Iris pigment epithelial cell (primary cell): ENCODE measurements at places on chromosomes 7 and 10.

- DNase-seq = no peak
Observed at GRCh38 chr7:1529383-1530116, 952 bp upstream of the MAFK start.

DNA sequence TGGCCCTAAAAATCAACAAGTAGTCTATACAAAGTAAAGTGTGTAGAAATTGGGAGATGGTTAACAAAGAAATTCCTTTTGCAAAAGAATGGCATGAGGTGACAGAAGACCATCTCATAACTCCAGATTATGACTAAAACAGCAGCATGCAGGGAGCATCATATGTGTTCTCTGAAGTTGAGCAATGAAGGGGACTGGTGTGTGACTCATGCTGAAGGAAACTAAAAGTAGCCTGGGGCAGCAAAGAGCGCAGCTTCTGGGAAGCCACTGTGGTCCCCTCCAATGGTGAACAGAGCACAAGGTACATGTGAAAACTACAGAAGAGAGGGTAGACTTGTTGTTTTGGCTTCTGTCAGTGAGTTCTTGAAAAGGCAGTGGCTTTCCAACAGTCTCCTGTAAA lies 133.4 kb downstream of the MACC1 start:
- peak; percentile 31 for DNase-seq

GRCh38 chr7:151768805-151769187 lies 108.1 kb downstream of the PRKAG2 start:
- DNase-seq = no peak

GRCh38 chr10:11517150-11517549 lies 94.3 kb downstream of the USP6NL start:
- DNase-seq = no peak

DNA sequence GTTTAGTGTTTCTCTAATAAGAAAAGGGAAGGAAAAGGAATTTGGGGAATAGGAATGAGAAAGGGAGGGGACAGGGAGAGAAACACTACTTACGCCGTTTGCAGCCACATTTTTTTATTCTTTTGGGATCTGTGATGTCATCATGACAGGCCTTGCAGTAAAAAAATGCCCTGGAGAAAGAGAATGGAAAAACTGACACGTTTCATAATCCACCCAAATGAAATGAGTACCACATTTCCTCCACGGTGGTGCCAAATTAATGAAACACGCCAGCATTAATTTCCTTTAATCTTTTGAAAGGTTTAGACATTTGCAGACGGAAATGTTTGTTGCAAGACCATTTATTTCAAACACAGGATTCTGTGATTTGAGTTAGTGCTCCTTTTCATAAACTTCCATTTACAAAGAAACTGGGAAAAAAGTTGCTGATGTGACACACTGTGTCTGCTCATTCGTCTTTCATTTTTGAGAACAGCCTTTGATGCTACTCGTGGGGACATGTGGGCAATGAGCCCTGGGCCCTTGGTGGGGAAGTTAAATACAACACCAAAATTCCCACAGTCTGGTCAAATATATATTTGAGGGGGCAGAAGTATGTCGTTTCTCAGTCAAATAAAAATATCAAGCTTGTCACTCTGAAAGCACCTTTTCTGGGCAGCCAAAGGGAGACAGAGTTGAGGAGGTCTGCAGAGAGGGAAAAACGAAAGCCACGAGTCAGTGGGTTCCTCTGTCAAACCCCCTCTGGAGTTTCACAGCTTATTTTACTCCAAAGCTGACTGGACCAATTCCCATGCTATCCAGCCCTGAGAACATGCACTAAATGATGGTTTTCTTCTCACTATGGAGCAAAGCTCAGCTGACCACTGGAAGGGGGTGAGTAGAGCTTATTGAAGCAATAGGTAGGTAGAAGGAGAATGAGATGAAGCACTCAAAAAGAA lies 625.5 kb downstream of the KCNMA1 start:
- no peak for DNase-seq

DNA sequence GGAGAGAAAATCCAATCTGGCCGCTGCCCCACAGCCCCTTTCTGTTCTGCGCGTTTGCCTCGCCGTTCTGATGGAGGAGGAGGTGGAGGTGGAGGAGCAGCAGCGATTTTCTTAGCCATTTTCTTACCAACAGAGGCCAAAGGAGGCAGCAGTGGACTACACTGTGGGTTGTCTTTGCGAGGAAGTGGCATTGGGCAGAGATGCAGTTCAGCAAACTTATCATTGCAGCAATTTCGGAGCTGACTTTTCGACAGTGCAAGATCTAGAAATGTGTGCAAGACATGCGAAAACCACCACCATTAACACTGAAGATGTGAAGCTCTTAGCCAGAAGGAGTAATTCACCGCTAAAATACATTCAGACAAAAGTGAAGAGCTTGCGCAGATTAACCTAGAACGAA lies 1.9 kb upstream of the ARL4A start:
- DNase-seq = peak; percentile 45

- DNase-seq = no peak
Observed at GRCh38 chr7:116951366-116952292, 1.7 kb upstream of the ST7 start.

GRCh38 chr10:53955091-53955490 lies 845.9 kb downstream of the PCDH15 start:
- DNase-seq = no peak

DNA sequence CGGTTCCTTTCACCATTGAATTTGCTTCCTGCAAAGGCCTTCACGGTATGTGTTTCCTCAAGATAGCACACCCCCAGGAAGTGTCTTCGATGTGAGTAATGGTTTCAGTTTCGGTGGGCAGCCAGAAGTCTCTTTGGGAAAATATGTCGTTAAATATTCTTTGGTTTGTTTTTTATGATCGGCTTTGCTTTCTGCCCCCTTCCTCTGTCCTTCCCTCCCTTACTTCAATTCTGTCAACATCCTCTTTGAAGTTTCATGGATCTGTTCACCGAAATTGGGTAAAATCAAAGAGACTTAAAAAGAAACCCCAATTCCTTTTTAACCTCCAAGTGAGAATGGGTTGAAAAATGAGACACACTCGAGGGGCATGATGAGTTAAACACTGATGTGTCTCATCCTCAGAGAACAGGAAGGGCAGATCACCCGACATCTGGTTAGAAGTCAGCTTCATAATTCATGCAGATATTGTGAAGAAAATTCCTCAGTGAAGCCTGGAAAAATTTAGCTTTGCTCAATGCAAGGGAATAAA lies 170.8 kb upstream of the HABP2 start:
- DNase-seq = peak; percentile 90

GRCh38 chr7:123633553-123633952 lies 22.1 kb upstream of the LMOD2 start:
- DNase-seq = peak; percentile 80

DNA sequence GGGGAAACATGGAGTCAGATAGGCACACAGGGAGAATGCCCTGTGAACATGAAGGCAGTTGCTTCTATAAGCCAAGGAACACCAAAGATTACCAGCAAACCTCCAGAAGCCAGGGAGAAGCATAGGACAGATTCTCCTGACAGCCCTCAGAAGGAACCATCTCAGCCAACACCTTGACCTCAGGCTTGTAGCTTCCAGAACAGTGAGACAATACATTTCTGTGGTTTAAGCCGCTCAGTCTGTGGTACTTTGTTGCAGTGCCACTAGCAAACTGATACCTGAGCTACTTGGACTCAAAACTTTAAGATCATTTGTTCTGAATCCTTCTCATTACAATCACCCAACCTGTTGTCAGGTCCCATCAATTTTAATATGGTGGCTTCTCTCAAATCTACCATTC lies 31.2 kb downstream of the ABLIM1 start:
- peak; percentile 32 for DNase-seq

GRCh38 chr7:116574025-116574822 lies 49.4 kb downstream of the CAV1 start:
- no peak for DNase-seq

DNA sequence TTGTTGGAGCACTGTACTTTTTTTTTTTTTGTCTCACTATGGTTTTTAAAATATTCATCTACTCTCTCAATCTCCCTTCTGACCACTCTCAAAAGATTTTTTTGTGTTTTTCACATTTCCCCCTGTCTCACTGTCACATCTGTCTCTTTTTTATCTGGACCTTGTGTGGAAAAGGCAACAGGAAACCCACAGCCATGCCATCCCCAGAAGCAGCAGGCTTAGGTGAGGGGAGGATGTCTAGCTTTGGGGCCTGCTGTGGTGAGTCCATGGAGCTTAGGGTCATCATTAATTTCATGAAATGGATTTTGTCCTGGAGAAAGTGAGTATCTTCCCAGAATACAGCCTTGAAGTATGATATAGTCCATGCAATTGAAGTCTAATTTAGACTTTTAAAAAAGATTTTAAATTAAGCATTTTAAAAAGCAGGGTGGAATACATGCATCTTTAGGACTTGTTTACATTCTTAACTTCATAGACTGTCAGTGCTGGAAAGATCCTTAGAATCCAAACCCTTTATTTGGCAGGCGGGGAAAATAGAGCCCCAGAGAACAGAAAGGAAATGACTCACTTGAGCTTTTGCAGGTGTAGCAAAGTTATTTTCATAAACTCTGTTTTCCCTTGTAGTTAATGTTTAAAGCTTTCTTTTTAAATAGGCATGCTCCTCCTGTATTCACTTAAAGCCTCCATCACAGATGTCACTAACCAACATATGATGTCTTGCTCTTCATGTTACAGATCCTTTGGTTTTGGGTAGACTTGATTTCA lies 25.1 kb downstream of the MINDY4 start:
- peak; percentile 51 for DNase-seq

GRCh38 chr7:4883033-4883371 lies 514 bp downstream of the RADIL start:
- no peak for DNase-seq

DNA sequence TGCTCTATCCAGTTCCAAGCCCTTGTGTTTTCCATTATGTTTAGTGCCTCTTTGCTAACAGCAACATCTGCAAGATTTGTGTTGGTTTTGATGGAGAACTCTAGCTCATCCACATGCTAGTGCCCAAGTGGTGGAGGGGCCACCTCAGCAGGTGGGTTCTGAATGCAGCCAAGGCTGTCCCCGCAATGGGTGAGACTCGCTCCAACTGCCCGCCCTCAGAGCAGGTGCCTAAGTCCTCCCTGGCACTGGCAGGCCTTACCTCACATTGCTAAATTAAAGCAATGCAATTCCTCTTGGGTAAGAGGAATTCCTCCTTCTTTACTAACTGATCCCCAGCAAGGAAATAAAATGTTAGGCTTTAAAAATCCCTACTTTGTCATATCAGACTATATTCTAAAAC lies 146.8 kb downstream of the ADCY1 start:
- no peak for DNase-seq

GRCh38 chr7:72538147-72538546 lies 126.0 kb upstream of the CALN1 start:
- DNase-seq = no peak

- DNase-seq = peak; percentile 64
Observed at GRCh38 chr10:71713135-71714030, 6.2 kb downstream of the C10orf105 start.

- peak; percentile 37 for DNase-seq
Observed at GRCh38 chr7:3722396-3722922, 421.4 kb downstream of the SDK1 start.

- no peak for DNase-seq
Observed at GRCh38 chr7:121449329-121449728, 53.2 kb upstream of the FAM3C start.

GRCh38 chr10:125006921-125007426 lies 65.1 kb downstream of the ZRANB1 start:
- peak; percentile 36 for DNase-seq

DNA sequence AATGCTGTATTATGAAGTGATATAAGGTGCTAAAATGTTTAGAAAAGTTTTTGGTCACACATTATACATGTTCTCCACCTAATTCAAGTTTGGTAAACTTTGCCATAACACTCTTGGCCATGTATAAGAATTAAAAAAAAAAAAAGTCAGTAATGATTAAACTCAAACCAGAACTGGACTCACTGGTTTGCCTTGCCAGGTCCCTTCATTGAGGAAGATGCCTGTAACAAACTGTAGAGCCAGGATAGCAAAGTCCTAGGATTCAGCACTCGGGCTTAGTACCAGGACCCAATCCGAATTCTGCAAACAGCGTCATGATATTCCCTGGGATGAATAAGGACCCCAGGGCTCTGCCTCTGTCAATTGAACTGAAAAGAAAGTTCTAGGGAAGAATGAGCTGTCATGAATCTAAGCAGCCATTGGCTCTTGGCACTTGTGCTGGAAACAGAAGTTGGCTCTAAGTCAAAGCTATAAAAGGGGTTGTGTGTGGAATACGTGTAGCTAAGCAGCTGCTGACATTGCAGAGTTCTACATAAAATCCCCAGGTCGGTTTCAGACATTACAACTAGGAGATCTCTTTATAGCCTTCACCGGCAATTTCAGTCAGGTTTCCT lies 216.9 kb downstream of the C7orf25 start:
- peak; percentile 25 for DNase-seq

GRCh38 chr7:46015107-46015868 lies 94.2 kb upstream of the IGFBP3 start:
- peak; percentile 74 for DNase-seq

- DNase-seq = peak; percentile 5
Observed at GRCh38 chr7:88289564-88290025, 17.1 kb downstream of the STEAP4 start.

- peak; percentile 99 for DNase-seq
Observed at GRCh38 chr10:102802920-102803534, 34.2 kb downstream of the CYP17A1 start.

DNA sequence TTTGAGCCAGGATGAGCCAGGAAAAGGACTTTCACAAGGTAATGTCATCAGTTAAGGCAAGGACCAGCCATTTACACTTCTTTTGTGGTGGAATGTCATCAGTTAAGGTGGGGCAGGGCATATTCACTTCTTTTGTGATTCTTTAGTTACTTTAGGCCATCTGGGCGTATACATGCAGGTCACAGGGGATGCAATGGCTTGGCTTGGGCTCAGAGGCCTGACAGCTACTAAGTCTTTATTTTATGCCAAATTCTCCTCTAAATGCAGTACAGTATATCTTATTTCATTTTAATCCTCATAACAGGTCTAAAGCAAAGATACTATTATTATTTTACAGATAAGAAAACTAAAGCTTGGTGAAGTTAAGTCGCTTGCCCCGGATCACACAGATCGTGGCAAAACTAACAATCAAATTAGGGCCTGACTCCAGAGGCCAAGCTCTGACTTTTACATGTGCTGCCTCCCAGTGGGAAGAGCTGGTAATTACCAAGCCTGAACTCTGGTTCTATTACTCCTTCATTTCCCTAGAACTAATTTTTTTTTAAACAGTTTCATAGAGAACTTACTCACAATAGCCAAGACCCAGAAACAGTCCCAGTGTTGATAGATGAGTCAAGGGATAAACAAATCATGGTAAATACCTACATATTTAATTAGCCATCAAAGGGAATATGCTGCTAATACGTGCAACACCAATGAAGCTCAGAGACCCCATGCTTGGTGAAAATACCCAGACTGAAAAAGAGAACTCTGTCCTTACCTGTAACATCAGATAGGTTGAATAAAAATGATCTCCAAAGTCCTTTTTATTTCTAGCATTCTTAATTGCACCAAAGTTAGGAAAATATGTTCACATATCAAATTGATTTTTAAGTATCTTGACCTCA lies 35.4 kb downstream of the C7orf25 start:
- peak; percentile 58 for DNase-seq

GRCh38 chr10:55397777-55398496 lies 596.9 kb upstream of the PCDH15 start:
- peak; percentile 31 for DNase-seq
